Activated CD4-positive, alpha-beta T cell treated with anti-CD3 and anti-CD28 coated beads for 1 hour (primary cell): ENCODE measurements at places on chromosomes 3 and 15.

DNA sequence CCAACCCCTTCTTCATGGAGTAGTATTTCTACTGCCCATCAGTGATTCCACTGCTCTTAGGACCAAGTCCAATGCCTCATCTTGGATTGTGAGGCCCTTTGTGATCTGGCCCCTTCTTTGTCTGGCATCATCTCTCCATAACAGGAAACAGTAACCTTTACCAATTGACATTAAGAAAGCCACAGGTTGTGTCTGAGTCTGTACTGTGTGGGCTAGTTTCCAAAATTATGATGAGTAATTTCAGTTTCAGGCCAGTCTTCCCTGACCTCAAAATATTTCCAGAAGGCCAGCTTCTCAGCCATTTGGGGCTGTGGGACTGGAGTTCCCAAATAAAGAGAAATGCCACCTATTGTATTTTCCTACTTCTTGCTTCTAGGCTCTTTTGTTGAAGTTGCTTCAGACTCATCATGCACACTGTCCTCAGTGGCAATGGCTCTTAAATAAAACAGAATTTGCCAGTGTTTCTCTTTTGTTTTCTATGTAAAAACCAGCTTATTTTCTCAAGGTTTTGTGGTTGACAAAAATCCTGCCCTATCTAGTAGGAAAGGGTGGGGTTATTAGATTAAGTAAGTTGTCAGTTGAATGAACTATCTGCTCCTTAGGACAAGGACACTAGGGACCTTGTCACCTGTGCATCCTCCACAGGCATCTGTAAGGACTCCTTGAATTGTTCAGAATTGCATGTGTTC is 47.0 kb upstream of the ACKR4 start:
- no peak for DNase-seq

DNA sequence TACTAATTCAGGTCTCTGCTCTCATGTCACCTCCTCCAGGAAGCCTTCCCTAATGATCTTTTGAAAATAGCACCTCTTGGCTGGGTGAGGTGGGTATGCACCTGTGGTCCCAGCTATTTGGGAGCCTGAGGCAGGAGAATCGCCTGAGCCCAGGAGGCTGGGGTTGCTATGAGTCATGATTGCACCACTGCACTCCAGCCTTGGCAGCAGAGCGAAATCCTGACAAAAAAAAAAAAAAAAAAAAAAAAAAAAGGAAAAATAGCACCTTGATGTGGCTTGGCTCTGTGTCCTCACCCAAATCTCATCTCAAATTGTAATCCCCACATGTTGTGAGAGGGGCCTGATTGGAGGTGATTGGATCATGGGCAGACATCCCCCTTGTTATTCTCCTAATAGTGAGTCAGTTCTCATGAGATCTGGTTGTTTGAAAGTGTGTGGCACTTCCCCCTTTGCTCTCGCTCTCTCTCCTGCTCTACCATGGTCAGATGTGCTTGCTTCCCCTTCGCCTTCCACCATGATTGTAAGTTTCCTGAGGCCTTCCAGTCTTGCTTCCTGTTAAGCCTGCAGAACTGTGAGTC is 11.2 kb upstream of the RNU6-1 start:
- DNase-seq: no peak

DNA sequence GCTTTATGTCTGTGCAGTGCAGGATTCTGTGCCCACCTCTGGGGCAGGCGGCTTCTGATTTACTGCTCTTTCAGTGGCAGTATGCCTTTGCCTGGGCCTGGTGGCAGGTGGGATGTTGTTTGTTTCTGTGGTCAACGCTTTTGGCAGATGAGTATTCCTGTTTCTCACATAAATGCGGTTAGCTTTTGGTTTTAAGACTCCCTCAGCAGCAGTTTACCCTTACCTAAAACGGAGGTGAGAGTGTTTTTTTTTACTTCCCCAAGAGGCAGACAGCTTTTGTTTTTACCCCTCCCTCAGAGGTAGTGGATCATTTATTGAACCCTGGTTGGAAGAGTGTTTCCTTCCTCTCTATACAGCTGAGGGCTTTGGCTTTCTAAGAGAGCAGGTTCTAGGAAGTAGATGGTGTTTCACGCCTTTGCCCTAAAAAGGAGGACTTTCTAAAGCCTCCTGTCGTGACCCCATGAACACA is 134.1 kb upstream of the PLSCR5 start:
- no peak for DNase-seq

DNA sequence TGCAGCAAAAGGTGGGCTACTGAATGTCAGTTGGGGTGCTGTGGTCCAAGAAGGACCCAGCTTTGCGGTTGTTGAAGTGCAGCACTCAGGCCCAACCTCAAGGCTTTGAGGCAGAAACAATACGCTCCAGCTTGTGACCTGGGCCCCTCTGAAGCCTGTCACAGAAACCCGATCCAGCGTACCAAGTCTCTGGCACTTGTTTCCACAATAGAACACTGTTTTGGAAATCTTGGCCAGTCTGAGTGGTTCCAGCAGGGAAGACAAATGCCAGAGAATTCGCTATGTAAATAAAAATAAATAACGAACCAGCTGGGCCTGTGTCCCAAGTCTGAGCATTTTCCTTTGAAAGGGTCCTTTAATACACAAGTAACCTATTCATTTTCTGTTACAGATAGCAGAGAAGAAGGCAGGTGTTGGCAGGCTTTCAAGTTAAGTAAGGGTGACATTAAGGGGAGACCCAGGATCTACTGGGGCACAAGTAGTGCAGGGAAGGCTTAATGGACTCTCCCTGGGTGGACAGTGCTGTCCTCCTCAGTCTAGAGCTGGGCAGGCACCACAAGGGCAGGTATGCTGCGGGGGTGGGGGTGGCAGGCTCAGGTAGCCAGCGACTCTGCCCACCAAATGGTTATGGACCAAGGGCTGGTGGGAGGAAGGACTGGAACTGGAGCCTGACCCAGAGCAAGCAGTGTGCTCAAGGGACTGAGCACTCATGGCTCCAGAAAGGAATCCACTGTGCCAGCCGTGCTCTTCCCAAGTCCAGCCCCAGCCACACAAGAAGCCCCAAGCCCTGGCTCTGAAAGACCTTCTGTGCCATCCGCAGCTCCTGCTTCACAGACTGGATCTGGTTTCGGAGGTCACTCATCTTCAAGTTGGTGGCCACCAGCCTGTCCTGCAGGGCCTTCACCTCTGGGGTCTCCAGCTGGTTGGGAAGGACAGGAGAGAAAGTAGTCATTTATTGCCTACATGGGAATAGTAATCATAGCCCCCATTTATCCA is 26.3 kb downstream of the CCDC13 start:
- DNase-seq: no peak

DNA sequence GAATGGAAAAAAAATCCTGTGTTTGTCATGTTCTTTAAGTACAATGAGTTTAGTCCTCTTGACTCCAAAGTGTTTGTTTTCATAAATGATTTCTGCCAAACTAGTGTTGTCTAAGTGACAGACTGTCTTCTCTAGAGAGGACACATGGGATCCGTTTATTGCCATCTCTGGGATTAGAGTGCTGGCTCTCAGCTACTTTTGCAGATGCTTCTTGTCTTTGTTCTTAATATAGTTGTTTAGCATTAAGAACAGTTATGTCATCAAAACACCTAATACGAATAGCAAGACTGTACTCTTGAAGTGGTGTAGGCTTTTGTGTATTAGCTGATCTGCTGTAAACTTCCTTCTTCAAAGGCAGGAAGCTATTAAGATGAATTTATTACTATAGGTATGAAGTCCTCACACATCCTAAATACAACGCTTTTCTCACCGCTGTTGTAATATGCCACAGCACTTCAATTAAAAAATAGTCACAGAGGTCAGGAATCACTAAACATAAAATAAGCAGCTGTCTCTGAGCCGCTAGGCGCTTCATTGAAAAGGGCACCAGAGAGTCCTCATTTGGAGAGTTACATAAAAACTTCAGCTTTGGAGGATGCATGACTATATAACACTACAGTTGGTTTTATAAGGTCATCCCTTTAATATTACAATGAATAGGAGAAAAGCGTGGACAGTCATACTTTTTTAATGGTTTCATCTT is 128.3 kb upstream of the ZNF385D start:
- DNase-seq: no peak

- DNase-seq: no peak
Measured at GRCh38 chr15:95567686-95568085, 762.8 kb upstream of the NR2F2 start.

DNA sequence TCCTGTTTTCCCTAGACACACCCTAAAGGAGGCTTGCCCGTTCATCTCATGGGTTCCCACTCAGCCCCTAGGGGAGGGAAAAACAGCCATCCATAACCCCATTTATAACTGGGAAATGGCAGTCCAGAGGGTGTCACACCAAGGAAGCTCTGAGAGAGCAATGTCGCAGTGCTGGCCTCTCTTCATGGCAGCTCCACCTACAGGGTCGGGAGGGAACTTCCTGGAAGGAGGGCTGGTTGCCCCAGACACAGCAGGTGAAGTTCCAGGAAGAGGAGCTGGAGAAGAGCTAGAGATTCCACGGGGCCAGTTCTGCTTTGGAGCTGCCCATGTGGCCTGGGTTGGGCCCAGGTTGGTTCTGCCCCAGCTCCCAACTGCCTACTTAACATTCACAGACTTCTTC is 22.3 kb upstream of the LINGO1 start:
- no peak for DNase-seq

DNA sequence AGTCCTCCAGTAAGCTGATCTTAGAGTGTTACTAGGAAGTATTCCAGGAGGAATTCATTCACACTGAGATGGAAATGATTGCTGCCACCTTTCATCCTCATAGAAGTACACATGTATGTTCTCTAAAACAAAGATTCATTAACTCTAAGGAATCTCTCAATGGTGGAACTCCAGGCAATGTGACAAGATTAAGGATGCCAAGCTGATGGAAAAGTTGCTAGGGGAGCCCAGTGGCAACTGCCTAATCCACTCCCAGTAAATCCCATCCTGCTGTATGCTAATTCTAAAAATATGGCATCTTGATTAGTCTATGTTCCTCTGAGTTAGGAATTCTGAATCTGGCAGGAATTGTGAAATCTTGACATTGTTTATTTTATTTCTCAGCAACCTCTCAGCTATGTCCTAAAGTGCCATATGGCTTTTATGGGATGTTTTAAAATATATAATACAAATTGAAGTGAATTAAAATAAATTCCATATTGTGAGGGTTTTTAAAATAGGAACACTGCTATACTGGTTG is 210.0 kb upstream of the TRIM42 start:
- DNase-seq: no peak

- no peak for DNase-seq
Measured at GRCh38 chr3:50297384-50297775, 1.8 kb downstream of the HYAL3 start.

- DNase-seq: no peak
Measured at GRCh38 chr3:12954891-12955650, 113.7 kb upstream of the RPL32 start.

- no peak for DNase-seq
Measured at GRCh38 chr3:85483986-85484385, 525.2 kb downstream of the CADM2 start.

DNA sequence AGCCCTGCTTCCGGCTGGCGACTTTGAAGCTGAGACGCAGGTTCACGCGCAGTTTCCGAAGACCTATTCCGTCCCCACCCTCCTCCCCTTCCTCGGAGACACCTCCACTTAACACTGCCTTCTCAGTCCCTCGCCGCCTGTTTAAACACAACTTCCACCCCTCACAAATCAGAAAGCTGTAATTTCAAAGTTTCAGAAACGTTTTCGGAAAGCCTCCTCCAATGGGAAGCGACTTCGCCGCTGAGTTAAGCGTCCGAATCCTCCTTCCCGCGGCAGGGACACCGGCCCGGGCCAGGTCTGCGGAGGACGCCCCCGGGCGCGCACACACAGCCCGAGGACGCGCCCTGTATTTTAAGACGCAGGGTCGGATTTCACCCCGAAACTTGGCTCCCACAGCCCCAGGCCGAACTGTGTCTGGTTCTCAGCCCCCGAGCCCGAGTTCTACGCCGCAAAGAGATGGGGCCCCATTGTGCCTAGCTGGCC is 559 bp upstream of the LRRN1 start:
- no peak for DNase-seq

- DNase-seq: no peak
Measured at GRCh38 chr3:178022599-178022998, 513.6 kb upstream of the KCNMB2 start.

GRCh38 chr3:158379517-158379916 is 191.5 kb upstream of the MLF1 start:
- DNase-seq: no peak

GRCh38 chr3:13556917-13557316 is 8.0 kb downstream of the FBLN2 start:
- no peak for DNase-seq

DNA sequence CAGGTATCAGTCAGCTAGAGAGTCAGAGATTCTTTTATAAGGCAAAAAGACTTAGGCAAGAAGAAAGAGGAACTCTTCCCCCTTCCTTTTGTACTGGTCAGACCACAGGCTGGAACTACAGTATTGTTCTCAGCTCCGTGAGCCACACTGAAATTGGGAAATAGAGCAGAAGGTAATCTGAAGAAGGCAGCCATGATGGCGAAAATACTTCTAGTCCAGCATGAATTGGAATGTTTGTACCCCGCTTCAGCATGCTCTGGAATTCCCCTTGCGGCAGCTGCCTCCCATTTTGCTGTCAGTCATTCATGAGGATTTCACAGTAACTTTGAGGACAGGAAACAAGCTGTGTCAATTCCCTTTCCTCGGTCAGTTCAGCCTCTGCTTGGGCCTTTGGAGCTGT is 96.2 kb downstream of the CORO2B start:
- no peak for DNase-seq

DNA sequence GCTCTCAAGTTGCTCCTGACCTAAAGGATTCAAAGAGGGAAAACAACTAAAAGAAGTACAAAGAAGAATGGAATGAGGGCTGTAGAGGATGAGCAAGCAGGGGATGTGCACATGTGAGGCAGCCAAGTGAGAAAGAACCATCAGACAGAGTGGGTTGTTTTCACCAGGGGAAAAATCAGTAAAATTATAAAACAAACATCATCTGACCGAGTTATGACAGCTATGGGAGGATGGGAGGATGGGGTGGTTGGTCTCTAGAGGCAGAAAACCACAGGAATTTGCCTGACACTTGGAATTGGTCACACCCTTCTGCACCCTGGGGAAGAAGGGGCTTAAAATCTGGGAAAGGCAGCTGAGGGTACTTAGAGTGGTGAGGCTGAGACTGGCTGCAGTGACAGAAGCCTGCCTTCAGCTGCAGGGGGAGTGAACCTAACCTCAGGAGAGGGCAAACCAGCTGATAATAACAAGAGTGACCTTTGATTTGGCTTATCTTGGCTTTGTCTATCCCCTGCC is 10.1 kb downstream of the ARHGAP31 start:
- no peak for DNase-seq

DNA sequence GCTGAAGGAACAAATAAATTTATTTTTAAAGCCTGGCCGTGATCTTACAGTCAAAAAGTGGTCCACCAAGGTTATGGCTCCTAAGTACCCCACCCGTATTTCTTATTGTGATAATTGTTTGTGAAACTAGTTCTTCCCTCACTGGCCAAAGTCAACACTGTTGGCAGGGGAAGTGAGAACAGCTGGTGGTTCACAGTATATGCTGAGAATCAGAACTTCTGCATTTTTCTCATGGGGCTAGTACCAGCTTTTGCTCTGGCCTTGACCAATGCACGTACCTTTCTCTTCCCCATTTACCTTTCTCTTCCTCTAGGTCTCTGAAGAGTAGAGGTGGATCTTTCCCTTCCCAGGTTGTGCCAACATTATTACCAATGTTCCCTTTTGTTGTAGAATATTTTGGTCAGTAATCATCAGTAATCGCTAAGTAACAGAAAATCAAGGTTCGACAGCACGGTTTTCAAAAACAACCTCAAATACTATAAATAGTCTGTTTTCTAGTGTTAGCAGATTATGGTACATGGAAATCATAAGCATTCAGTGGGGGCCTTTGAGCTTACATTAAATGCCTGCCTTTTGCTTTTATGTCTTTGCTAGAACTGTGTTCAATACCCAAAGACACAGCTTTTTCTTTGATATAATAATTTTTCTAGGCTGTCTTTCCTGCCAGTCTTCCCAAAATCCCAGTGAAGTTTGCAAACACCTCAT is 268.0 kb downstream of the LPP start:
- no peak for DNase-seq

GRCh38 chr3:161567577-161568361 is 71.2 kb downstream of the OTOL1 start:
- no peak for DNase-seq
